ENCODE measurements at places on chromosomes 13 and 19.

- no peak for DNase-seq
These were observed 20.0 kb downstream of the CNFN start for GRCh38 chr19:42370068-42370520.

DNA sequence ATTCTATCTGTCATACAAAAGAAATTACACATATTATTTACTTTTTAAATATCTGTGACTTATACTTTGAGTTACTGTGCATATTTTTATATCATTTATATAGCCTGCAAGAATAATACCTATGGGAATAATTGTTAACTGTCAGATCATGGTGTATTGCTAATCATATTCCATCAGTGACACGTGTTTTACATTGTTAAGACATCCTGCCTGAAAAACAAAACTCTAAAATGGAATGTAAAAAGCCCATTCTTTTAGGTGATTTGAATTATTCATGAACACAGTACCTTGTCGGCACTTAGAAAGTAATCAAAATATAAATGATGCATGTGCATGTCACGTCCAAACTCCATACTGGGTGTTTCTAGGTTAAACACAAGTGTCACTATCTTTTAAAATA lies 533.8 kb upstream of the PCDH9 start:
- no peak for DNase-seq

GRCh38 chr13:36418022-36418805 lies 14.1 kb upstream of the CCNA1 start:
- no peak for DNase-seq

DNA sequence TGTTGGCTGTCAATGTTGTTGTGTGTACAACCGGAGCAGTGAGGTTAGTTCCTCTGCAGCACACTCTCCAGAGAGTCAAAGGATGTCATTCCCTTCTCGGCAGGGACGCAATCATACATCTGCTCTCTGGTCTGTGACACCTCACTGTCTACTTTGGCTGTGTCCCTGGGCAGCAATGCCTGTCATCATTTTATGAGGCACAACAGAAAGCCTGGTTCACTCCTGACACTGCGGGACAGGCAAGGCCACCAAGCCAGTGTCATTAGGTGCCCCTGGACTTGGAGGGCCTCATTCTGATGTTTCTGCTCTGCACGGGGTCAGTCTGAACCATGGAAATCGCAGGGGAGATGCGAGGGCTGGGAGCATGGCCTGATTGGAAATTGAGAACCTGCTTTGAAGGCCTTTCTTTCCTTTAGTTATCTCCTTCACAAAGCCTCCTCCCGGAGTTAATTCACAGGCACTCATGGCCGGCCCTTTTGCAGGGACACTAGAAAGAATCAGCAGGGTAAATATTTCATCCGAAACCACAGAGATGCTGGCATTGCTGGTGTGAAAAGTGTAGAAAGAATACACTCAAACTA lies 284.4 kb downstream of the ZNF536 start:
- DNase-seq: no peak

GRCh38 chr19:56211718-56212117 lies 9.6 kb downstream of the ZSCAN5C start:
- DNase-seq: no peak

DNA sequence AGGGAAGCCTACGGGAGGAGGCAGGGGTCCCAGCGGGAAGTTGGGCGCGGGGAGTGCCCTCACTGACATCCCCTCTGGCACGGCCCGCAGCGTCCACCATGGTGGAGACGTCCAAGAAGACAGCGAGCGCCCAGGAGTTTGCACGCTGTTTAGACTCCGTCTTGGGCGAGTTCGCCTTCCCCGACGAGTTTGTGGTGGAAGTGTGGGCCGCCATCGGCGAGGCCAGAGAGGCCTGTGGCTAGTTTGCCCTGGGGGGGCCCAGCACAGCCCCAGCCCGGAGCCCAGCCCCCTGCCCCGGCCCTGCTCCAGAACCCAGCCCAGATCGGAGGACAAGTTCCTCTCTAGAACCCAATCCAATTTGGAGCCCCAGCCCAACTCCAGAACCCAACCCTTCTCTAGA lies 4.7 kb downstream of the GIPC3 start:
- DNase-seq: no peak

DNA sequence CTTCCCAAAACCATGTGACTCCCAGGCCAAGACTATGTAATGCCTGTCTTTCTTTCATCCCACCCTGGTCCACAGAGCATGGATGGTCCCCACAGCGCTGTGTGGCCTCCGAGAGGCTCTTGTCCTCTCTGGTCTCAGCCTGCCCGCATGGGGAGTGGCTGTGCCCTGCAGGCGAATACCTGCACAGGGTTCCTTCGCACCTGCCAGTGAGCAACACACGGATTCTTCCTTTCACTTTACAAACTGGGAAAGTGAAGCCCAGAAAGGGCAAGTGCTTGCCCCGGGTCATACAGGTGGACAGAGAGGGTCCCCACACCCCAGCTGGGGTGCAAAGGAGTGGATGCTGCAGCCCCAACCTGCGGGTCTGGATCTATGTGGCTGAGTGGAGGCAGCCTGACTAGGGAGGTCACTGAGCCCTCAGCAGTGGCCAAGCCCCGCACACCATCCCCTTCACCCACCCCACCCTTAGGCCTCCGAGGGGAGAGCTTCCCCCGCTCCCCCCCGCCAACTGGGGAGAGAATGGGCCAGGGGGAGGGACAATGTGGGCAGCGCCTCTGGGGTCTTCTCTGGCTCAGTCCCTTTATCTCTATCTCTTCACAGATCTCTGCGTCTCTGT lies 747 bp upstream of the MARK4 start:
- no peak for DNase-seq

GRCh38 chr19:46056536-46056935 lies 15.7 kb upstream of the IGFL4 start:
- DNase-seq: no peak

GRCh38 chr13:47903836-47904235 lies 97.2 kb downstream of the SUCLA2 start:
- DNase-seq: no peak

DNA sequence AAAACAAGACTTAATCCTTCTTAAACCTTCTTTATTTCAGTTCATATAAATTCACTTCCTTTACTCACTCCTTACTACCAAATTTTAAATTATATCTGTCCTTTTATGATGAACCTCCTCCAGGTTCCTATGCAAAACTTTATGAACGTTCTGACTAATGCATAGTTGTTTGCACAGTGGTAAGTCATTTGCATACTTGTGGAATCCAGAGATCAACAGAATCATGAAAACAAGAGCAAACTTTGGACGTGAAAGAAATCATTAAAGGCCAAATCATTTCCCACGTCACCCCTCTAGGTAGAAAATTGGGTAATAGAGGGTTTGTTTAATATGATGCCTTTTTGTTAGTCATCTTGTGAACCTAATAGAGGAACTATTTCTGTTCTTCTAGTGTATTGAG lies 32.3 kb upstream of the MYCBP2 start:
- DNase-seq: no peak

DNA sequence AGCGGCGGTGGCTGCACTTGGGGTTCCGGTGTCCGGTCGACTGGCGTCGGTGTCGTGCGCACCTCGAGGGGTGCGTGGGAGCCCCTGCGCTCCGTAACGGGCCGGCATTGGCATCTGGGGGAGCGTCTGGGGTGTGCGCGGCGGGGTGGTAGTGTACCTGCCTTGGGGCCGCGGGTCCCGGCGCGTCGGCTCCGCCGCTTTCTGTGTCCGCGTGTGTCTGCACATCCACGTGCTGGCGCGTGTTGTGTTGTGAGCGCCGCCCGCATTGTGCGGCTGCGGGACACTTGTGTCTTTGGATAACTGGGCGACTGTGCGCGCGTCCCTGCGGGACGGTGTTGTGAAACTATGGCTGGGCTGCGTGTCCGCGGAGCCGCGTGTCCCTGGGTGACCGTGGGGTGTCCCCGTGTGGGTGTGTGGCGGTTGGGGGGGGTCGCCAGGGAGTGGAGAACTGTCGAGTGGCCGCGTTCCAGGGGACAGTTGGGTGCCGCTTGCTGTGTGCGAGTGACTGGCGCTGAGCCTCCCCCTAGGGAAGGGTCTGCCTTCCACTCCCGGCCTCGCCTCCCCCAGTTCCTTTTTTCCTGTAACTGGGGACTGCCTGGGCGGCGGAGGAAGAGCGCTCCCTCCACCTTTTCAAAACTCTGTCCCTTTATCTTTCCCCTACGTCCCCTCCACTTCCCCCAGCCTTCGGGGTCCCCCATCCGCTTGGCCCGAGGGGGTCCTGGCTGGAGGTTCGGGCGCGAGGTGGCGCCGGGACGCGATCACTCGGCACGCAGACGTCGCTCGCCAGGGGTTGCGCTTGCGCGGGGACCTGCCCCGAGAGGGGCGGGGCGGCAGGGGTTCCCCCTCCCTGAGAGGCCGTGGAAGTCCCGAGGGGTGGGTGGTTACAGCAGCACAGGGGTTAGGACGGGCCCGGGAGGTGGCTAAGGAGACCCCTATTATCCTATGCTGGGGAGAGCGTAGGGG lies 5.7 kb upstream of the NFIC start:
- DNase-seq: no peak

DNA sequence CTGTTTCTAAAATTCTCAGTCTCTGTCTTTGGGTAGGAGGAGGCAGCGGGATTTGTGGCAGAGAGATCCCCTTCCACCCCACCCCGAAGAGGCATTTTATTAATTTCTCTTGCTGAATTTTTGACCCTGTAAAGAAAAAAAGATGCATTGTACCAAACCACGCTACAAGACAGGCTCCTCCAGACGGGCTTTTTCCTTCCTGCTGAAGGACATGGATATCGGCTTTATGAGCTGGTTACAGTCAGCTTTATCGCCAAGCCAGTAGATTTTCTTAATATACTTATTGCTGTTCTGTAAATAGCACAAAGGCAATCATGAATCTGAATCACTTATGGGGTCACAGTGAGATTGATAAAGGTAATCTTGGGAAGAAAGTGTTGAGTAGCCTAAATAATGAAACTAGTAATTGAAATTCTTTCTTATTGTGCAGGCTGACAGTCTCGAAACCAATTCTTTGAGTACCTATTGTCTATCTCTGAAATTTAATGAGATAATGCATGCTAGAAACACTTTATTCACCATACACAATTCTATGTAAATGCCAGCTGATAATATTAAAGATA lies 24.5 kb downstream of the MBNL2 start:
- no peak for DNase-seq

GRCh38 chr13:92164822-92165221 lies 766.4 kb downstream of the GPC5 start:
- DNase-seq: no peak

- DNase-seq: no peak
These were observed 8.4 kb downstream of the PPP1R14A start for GRCh38 chr19:38247734-38248268.
